AG09319 (cell line): ENCODE measurements at places on chromosomes 11 and 22.

GRCh38 chr11:65290448-65291165 is 24.1 kb upstream of the CDC42EP2 start:
- peak; percentile 99 for DNase-seq

DNA sequence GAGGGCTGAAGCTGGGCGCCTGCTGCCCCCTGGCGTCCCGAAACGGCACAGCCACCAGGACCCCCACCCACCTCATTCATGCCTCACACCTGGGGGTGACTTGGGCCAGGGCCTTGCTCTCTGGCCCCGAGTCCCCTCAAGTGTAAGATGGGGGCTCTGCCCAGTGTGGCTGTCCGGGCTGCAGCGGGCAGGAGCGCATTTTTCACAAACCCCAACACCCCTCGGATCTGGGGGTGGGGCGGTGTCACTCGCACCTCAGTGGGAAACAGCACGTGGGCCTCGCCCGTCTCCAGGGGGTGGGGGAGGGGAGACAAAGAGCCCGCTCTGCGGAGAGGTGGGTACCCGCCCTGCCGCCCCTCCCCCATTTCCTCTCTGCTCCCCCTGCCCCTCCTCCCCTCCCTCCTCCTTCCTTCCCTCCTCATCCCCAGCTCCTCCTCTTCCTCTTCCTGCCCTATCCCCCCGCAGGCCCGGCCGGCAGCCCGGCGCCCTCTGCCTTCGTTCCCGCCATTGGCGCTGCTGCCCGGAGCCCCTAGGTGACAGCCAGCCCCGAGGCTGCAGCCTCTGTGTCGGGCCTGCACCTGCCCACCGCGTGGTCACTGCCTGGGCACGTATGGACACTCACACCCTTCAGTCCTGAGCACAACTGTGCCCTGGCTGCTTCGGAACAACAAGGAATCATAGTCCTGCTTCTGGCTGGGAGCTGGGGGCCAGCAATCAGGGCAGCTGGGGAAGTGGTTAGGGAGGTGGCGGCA is 6.8 kb upstream of the CDKN1C start:
- DNase-seq = peak; percentile 19

DNA sequence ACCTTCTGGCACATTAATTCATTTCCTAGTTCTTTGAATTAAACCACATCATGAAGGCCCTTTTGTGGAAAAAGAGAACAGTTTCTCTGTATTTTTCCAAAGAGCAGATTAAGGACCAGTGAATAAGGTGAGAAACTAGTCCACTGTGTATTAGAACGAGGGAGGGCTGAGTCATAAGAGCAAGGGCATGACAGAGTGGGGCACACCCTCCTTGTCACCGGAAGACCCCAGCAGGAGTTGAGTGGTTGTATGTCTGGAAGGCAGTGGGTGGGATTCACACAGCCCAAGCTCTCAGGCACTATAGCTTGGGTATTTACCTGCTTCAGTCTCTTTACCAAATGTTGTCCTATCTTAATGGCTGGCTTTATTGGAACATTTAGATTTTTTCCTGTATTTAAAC is 86.8 kb downstream of the BMAL1 start:
- no peak for DNase-seq

DNA sequence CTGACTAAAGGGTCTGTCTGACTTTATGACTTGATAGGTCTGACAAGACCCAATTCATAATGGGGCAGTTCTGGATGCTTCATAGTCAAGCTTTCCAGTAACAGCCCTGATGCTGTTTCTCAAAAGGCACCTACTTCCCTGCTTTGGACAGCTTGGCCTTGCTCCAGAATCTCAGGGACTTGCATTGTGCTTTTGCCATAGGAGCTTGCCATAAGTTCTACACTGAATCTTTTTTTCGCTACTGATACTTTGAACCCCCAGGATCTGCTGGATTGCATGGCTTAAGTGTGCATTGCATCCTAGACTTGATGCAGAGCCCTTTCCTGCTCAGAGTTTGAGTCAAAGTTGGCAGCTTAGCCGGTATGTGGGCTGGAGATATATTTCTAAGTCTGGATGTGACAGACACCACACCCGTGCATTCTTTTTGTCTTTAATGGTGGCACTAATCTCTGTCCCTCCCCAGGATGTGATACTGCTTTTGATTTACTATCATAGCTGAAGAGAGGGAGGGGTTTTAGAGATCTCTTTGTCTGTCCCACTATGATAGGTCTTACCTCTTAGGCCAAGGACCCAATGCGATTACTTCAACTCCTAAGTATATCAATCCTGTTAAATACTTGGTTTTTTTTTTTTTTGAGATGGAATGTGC is 16.9 kb upstream of the SLC3A2 start:
- DNase-seq = no peak

- no peak for DNase-seq
These were observed 99.3 kb downstream of the FDX1 start for GRCh38 chr11:110529043-110529442.

- DNase-seq = no peak
These were observed 2.7 kb upstream of the PDE2A start for GRCh38 chr11:72676861-72677341.

- no peak for DNase-seq
These were observed 210.8 kb downstream of the CEP164 start for GRCh38 chr11:117538263-117539135.

- no peak for DNase-seq
These were observed 67.8 kb downstream of the MIAT start for GRCh38 chr22:26725012-26725676.

GRCh38 chr22:21001601-21002325 is at the start of gene THAP7:
Gene THAP7, minus strand, starts transcription at chr22:21002118. Its CDS starts 207 bp downstream, at chr22:21001911.
- peak; percentile 84 for DNase-seq

- DNase-seq = no peak
These were observed 81.3 kb upstream of the CADM1 start for GRCh38 chr11:115585361-115586024.

DNA sequence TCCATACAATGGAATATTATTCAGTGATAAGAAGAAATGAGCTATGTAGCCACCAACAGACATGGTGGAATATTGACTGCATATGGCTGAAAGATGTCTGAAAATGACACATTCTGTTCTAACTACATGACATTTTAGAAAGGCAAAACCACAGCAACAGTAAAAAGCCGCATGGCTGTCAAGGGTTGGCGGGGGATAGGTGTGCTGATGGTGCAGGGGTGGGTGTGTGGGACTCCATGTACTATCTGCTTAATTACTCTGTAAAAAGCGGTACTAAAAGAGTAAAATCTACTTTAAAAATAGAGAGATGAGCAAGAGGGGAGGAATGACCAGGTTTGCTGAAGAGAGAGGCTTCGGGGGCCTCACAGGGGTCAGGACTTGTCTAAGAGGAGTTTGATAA is 16.7 kb upstream of the YPEL1 start:
- no peak for DNase-seq

GRCh38 chr11:133946541-133947318 is 10.0 kb downstream of the IGSF9B start:
- no peak for DNase-seq

GRCh38 chr11:112355726-112356125 is 95.1 kb upstream of the PLET1 start:
- no peak for DNase-seq

DNA sequence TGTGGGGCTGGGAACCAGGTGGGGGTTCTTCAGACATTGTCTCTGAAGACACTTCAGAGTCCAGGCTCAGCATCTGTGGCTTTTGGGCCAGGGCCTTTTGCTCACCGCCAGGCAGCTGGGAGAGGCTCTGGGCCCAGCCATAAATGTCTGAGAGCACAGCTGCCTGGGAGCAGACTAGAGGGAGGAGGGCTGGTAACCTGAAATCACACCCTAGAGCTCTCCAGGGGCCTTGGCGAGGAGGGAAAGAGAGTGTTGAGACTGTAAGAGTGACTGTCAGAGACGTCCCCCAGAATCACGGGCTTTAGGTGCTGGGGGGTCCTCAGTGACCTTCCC is 4.1 kb downstream of the TRABD start:
- DNase-seq = no peak

GRCh38 chr11:67302571-67303131 is 679 bp upstream of the SSH3 start:
- no peak for DNase-seq

DNA sequence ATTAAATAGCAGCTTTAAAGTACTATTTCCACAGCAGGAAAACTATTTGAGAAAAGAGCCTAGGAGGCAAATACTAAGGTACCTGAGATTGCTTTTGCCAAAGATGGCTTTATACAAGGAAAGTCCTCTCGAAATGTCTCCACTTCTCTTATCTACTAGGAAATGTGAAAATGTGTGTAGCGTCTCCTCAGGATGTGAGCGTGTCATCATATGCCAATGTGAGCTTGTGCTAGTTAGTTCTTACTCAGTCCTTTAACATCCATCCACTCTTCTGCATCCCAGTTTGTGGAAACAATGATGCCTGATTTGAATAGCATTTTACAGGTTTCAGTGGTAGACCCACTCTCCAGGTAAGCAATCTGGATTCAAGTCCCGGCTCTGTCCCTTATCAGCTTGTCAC is 421.0 kb downstream of the DYNC2H1 start:
- no peak for DNase-seq

DNA sequence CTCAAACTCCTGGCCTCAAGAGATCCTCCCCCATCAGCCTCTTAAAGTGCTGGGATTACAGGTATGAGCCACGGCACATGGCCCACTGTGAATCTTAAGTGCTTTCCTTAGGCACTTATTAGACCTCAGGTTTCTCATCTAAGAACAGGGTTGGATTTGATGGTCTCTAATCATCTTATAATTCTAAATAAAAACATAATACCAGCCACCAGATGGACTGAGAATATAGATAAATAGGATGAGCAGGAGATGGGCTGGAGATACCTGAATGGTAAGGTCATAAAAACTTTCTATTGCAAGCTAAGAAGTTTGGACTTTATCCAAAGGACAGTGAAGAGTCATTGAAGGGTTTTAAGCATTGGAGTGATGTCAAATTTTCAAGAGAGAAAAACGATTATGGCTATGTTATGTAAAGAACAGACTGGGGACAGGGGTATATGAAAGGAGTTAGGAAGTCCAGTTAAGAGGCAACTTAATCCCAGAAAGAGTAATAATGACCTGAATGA is 85.2 kb downstream of the RELT start:
- DNase-seq = no peak

DNA sequence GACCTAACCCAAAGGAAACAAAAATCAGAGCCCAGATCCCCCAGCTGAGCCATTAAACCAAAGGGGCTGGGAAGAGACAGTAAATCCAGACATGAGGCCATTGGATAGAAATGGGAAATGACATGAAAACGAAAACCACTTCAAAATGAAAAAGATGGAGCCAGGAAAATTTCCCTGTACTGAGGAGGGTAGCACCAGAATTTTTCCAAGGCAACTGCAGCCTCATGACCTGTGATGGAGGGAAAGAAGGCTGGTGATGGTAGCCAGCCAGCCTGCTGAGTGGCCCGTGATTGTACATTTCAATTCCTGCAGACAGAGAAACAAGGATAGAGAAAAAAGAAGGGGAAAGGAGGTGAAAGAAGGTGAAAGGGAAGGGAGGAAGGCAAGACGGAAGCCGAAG is 268.4 kb upstream of the PLET1 start:
- no peak for DNase-seq

GRCh38 chr11:93861808-93862207 is 11.4 kb upstream of the VSTM5 start:
- DNase-seq = no peak

DNA sequence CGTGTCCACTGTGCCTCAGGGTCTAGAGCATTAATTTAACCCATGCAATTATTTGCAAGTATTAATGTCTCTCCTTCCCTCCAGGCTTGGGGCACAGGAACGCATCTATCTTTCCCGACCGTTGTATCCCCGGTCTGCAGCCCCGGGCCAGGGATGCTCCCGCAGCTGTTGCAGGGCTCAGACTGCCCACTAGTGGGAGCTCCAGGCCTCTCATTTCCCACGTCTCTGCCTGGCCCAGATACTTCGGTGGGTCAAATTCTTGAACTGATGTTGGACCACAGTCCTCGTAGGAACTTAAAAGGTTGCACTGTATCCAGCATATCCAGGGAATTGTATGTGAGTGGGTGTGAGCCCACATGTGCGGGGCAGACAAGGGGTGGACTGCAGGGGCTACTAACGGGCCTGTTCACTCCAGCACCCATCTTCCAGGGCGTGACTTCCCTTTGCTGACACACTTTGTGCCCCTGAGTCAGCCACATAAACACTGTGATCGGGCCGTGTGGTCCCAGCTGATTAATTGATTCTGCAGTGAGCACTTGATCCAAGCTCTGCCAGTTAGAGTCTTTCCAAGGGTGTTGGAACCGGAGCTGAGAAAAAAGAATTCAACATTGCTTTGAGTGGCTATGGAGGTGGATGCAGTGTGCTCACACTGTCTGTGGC is 451.3 kb downstream of the TBC1D22A start:
- no peak for DNase-seq

DNA sequence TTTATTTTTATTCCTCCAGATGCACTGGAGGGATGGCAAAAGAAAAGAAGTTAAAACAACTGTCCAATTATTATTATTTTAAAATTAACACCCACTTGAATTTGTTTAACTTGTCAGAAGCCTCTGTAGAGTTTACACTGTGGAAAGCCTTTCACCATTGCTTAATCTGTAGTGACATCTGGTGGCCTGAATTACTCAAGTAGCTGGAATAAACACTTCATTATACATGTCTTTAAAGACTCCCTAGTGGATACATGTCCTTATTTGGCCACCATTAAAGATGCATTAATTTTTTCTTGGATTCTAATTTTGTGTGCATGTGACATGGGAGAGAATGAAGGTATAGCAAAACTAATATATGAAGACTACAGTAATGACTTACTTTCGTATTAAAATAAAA is 1496.5 kb downstream of the FAM181B start:
- DNase-seq = no peak

GRCh38 chr11:112518371-112518770 is 257.7 kb upstream of the PLET1 start:
- DNase-seq = no peak

GRCh38 chr22:35883031-35883620 is 145.5 kb downstream of the RBFOX2 start:
- no peak for DNase-seq

DNA sequence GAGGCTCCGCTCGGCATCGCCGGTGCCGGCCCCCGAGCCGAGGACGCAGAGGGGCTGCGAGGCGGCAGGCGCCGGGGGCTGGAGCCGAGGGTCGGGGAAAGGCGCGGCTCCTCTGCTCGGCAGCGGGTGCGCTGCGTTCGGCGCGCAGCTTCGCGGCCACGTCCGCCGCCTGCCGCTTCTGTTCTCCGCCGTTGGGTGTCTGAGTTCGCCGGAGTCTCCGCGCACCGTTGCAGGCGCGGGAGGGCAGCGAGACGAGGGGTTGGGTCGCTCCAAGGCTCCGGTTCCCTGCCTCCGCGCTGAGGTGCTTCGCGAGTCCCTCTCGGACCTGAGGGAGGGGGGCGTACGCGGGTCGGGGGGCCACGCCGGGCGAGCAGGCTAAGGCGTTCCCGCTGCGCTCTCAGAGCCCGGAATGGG is 347 bp downstream of the MN1 start:
- no peak for DNase-seq

DNA sequence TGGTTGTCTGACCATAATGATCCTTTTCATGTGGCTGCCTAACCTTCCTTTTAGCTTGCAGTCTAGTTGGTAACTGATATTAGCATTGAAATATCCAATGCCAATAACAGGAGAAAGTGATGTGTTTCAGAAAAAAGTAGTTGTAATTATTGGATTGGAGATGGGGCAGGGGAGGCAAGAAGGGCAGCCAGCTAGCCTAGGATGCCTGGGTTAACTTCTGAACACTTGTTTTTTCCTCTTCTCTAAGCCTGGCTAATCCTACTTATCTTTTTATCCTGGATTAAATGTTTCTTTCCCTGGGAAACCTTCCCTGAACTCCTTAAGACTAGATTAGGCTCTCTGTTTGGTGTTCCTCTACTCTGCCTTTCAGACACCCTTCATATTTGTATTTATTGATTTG is 380.2 kb downstream of the TMEM135 start:
- no peak for DNase-seq
